ENCODE measurements at places on chromosomes 2 and 18.

DNA sequence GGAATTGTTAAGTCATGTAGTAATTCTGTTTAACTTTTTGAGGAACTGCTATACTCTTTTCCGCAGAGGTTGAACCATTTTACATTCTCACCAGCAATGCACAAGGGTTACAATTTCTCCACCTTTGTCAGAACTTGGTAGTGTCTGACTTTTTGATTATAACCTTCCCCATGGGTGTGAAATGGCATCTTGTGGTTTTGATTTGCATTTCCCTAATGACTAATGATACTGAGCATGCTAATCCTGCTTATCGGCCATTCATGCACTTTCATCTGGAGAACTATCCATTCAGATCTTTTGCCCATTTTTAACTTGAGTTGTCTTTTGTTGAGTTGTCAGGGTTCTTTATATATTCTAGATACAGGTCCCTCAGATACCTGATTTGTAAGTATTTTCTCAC lies 47.2 kb downstream of the CYB5A start:
- DNase-seq, result no peak

- DNase-seq, result no peak
These were observed 101.1 kb downstream of the GALNT3 start for GRCh38 chr2:165692906-165693305.

GRCh38 chr2:9282128-9283112 lies 75.8 kb downstream of the ASAP2 start:
- DNase-seq, result no peak

- DNase-seq, result peak; percentile 54
These were observed 122.7 kb downstream of the TWIST2 start for GRCh38 chr2:238970553-238971081.

DNA sequence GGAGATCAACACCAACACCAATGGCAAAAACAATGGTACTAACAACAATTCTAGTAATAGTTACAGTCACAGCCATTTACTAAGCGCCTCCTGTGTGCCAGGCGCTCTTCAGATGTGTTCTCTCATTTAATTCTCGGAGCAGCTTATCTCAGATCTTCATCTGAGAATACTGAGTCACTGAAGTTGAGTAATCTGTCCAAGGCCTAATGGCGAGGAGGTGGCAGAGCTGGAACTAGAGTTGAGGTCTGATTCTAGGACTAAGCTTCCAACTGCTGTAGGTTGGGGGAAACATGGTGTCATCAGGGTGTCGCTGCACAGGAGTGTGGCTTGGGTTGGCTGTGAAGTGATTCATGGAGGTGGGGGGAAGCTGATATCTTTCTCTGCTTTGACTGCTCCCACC lies 156.1 kb downstream of the DYSF start:
- no peak for DNase-seq

DNA sequence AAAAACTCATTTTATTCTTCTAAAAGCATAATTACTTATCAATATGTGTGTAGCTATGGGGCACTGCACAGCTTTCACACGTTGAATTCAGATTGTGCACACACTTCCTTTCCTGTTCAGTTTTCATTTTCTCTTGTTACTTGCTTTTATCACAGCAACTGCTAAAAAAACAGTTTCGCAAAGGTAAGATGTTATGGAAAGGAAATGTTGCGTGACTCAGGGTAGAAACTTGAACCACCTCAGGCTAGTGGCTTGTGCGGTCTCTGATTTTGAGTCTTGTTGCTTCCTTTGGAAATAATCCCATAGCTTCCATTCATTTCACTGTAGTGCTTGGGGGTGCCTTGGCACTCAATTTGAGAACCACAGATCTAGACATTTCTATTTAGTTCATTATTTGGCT lies 171.9 kb downstream of the FMNL2 start:
- DNase-seq, result peak; percentile 88

- DNase-seq, result no peak
These were observed 43.5 kb upstream of the TMEM247 start for GRCh38 chr2:46435796-46436360.

DNA sequence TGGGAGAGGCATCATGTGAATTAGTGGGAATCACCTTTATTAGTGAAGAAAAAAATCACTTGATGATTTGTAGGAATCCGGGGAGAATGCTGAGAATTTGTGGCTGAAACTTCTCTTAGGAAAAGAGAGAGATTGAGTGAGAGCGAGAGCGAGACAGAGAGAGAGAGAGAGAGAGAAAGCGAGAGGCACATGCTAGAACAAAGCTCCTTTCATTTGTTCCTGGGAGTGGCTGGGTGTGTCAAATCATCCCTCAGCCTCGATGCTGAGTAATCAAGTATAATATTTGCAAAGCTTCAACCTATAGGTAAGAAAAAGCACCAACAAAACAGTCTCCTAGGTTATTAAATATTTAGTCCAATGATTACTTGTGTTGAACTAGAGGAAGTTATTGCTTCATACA lies 4.4 kb upstream of the SERPINB5 start:
- DNase-seq, result no peak

GRCh38 chr2:25256488-25256875 lies 85.2 kb downstream of the DNMT3A start:
- no peak for DNase-seq

GRCh38 chr2:237444071-237444470 lies 30.1 kb upstream of the COL6A3 start:
- no peak for DNase-seq
